ENCODE measurements at places on chromosomes 11 and 22.
A peak's percentile ranks its signal among the peaks of the same experiment; 100 is the strongest.

DNA sequence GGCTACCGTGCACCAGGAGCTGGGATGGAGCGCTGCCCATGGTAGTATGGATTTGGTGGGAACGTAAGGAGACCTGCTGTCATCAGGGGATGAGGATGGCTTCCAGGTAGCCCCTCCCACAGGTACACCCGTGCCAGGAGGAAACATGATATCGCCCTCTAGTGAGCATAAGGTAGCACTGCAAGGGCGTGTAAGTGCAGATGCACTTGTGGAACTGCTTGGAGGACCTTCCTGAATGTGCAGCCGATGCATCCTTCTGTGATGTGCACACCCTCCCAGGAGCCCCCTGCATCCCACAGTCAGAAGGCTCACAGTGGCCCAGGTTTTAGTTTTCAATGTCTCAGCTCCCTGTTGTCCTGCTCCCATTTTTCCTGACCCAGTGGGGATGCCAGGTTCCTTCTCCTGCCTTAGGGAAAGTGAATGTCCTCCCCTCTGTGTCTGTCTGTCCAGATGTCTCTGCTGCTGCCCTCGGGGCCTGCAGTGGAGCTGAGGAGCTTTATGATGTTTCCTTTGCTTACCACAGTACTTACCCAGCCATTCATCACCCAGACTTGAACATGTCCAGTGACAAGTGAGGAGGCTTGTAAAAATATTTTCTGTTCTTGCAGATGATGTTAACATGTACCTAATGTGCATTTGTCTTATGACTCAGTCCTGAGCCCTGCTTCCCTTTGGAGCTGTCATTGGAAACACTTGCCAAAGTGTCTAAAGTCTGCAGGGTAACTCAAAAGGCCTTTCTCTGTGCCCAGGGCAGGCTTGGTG lies 49.2 kb downstream of the DBX1 start:
- DNase-seq: peak; percentile 77

DNA sequence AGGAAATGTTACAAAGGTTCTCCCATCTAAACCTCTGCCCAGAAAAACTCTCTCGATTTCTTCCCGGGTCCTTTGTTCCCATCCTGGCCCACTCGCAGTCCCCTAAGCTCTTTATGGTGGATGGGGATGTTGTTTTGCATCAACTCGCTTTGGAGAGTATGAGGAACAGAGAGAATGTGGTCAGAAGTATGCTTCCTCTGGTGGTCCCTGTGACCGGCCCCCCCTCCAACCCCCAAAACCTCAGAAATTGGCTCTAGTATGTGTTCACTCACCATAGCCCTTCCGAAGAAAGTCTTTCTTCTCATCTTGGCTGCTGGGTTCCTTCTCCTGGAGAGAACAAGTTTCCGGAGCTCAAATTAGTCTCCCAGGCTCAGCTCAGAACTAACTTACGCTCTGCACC lies 54.4 kb downstream of the GRAMD1B start:
- DNase-seq: no peak

DNA sequence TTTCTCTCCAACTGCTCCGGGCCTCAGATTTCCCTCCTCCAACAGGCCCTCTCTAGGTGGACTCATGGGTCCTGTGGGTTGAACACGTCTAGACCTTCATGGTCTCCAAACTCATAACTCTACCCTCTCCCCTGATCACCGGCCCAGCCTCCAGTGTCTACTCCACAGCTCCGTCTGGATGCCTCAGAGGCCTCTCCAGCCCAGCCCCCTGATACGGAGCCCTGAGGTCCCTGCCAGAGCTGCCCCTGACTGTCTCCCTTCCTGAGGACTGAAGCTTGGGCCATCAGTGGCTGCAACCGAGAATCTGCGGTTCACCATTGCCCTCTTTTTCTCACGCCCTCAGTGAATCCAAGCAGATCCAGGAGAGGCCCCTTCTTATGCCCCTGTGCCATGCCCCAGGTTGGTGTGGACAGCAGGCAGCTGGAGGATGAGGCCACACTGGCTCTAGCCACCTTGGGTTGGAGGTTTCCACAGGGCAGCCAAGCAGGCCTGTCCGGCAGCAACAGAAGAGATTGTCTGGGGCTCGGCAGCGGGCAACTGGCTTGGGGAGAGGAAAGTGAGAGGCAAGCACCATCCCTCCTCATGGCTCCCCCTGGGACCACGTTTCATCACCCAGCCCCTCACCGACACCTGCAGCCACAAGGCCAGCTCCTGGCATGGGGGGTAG lies 104.6 kb upstream of the FGF3 start:
- DNase-seq: no peak

GRCh38 chr11:7901319-7901854 lies 29.7 kb downstream of the OR10A6 start:
- no peak for DNase-seq

- DNase-seq: no peak
Measured at GRCh38 chr11:94186342-94187203, 57.9 kb downstream of the PANX1 start.

DNA sequence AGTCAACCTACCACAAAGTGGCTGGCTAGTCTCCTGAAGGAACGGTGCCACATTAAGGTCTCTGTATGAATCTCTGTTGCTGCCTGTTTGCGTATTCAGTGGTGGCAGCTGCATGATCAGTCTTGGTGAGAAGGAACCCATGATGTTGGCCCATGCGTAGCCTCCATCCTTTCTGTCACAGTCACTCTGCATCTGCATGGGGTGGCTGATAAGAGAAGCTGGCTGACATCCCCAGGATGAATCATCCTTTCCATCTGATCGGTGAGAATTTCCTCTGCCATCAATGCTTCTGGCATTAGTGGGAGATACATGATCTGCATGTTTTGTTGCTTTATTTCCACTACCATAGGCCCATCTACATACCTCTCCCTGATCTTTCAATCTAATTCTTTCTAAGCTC lies 199.0 kb upstream of the NECTIN1 start:
- no peak for DNase-seq

- DNase-seq: peak; percentile 52
Measured at GRCh38 chr22:20885557-20886323, 26.9 kb downstream of the SNAP29 start.

- DNase-seq: no peak
Measured at GRCh38 chr11:10514709-10515108, 26.3 kb downstream of the RNF141 start.

- DNase-seq: no peak
Measured at GRCh38 chr11:112082729-112083128, 3.8 kb downstream of the TIMM8B start.

GRCh38 chr11:72191961-72192381 lies at the start of gene FOLR1:
Gene FOLR1 (plus strand): TSS chr11:72192140. CDS start chr11:72192174, 34 bp downstream.
- DNase-seq: no peak

DNA sequence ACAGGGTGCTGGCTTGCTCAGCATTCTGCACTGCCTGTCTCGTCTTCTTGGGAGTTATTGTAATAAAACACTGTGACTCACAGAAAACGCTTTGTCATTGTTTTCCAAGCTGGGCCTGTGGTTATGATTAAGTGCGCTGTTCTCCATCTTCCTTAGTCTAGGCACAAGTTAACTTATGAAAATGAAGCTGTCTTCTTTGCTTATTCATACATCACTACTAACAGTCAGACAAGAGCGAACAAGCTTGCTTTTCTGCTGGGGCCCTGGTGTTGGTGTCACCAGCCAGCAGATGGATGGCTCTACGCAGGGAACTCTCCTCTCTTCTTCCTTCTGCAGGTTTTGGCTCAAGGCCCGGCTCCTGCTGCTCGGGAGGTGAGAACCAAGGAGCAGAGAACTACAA lies 380.1 kb upstream of the SYN3 start:
- no peak for DNase-seq

DNA sequence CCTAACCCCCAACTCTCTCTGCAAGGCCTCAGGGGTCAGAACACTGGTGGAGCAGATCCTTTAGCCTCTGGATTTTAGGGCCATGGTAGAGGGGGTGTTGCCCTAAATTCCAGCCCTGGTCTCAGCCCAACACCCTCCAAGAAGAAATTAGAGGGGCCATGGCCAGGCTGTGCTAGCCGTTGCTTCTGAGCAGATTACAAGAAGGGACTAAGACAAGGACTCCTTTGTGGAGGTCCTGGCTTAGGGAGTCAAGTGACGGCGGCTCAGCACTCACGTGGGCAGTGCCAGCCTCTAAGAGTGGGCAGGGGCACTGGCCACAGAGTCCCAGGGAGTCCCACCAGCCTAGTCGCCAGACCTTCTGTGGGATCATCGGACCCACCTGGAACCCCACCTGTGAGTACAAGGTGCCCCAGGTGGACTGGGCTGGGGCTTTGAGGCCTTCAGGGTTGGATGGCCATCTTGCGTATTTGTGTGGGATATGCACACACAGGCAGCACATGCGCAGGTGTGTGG lies at the start of gene BEST1:
BEST1 (plus strand) TSS at position 317 of the 513 bp plus-strand sequence. CDS start 1,456 bp downstream, outside the sequence.
- DNase-seq: no peak

DNA sequence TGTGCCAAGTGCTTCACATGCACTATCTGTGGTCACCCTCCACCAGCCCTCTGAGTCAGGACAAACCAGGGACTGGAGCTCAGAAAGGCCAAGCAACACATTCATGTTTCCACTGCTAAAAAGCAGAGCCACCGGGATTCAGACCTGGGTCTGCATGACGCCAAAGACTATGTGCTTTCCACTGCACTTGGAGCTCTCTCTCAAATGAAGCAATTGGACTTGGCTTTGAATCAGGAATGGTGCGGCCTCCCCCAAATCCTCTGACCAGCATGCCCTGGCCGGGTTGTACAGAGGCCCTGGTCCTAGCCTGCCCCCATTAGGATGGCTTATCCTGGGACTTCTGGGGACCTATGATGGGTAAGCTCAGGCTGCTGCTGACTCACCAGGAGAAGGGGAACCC lies 80.7 kb downstream of the PKNOX2 start:
- DNase-seq: no peak

DNA sequence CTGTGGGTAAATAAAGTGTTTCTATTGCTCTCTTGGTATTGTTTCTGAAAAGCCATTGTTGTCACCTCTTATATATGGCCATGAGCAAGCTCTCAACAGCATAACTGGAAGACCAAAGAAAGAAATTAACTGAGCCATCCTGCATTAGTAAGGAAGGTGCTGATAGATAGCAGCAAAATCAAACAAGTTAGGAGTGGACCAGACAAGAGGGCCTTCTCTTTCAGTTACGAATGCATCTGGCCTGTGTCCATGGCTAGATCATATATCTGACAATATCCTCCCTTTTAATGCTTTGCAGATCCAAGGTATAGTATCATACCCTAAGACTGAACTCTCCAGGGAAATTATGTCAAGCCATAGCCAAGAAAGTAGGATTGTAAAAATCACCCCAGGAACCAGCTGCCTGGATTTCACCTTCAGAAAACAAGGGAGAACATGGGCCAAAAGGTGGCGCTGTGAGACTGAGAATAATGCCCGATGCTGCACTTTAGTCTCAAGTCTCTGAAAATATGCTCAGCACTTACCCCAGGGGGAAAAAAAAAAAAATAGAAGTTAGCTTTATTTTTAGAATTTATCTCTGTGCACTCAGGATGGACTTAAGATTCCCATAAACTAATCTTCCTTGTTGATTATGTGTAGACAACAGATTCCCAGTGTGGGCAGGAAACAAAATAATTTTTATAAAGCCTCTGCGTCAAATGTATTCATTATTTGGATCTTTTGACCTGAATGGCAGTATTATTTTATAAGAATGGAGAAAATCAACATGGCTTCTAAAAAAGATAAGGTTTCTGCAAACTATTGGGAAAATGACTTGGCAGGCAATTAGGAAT lies 415.1 kb downstream of the ETS1 start:
- peak; percentile 78 for DNase-seq

GRCh38 chr11:118343981-118344515 lies at the start of gene CD3G:
Gene CD3G (plus strand): TSS chr11:118344344. CDS start chr11:118344424, 80 bp downstream.
- no peak for DNase-seq

- no peak for DNase-seq
Measured at GRCh38 chr11:83008581-83008923, 63.1 kb downstream of the RAB30 start.

- no peak for DNase-seq
Measured at GRCh38 chr11:6475936-6476335, 2.2 kb upstream of the TRIM3 start.

DNA sequence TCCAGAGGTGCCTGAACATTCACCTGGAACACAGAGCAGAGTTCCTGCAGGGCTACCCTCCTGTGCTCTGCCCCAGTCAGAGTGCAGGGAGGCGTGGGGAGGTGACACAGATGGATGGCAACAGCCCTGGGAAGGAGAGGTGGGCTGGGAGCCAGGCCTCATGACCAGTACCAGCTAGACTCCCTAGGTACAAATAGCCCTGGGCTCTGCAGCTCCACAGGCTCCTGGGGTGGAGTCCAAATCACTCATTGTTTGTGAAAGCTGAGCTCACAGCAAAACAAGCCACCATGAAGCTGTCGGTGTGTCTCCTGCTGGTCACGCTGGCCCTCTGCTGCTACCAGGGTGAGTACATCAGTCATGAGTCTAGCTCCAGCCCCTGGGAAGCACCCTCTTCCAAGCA lies at the start of gene SCGB1D2:
SCGB1D2 (plus strand) TSS at position 219 of the 400 bp plus-strand sequence; CDS start at position 288, 69 bp downstream.
- peak; percentile 98 for DNase-seq

- no peak for DNase-seq
Measured at GRCh38 chr11:100927579-100927978, 202.0 kb downstream of the PGR start.

GRCh38 chr11:21622995-21623394 lies 569.9 kb upstream of the ANO5 start:
- no peak for DNase-seq

DNA sequence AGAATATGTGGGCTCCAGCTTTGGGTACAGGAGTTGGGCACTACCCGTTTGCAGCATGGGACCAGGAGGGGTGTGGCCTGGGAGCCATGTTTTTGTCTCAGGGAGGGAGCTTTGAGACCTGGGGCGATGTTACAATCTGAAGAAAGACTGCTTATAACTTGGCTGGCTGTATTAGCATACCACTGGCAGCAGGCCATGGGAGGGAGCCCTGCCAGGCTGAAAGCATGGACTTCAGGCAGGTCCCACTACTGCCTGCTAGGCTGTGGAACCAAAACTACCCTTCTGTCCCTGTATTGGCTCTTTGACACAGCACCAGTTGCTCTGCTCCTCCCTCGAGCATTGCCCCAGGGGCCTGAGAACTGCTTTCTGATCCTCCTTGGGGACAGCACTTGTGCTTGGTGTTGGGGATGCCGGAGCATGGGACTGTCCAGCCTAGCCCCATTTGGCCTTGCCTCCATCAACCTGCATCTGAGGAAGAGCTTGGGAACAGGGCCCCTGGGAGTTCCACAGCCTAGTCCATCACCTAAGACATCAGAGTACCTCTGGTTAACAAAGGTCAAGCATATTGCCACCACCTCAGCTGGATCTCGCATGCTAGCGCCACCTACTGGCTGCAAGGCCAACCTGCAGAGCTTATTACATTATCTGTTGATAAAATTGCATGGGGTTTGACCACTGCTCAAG lies 217.4 kb downstream of the SBF2 start:
- DNase-seq: no peak

- peak; percentile 12 for DNase-seq
Measured at GRCh38 chr11:127925475-127925874, 661.9 kb downstream of the ETS1 start.

DNA sequence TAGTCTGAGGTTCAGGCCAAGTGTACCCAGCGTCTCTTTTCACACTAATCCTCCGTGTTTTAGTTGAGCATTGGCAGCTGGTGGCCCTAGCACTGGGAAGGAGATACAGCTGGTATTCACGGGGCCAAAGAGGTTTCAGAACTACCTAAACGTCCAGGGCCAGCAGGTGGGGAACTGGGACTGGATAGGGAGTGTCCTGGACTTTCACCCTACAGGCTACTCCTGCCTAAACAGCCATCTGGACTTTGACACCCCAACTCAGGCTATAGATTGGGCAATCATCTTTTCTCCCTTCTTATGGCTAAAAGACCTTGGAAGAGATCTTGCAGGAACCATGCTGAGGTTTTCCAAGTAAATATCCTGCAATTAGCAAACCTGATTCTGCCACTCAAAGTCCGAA lies 2.8 kb downstream of the SPON1 start:
- no peak for DNase-seq

- no peak for DNase-seq
Measured at GRCh38 chr11:45232341-45233080, 53.6 kb downstream of the SYT13 start.

GRCh38 chr11:71151561-71151960 lies 100.8 kb downstream of the SHANK2 start:
- DNase-seq: no peak

All from COR-L47 (cell line).